Epithelial cell of prostate (primary cell): ENCODE measurements at places on chromosomes 12 and 14.

DNA sequence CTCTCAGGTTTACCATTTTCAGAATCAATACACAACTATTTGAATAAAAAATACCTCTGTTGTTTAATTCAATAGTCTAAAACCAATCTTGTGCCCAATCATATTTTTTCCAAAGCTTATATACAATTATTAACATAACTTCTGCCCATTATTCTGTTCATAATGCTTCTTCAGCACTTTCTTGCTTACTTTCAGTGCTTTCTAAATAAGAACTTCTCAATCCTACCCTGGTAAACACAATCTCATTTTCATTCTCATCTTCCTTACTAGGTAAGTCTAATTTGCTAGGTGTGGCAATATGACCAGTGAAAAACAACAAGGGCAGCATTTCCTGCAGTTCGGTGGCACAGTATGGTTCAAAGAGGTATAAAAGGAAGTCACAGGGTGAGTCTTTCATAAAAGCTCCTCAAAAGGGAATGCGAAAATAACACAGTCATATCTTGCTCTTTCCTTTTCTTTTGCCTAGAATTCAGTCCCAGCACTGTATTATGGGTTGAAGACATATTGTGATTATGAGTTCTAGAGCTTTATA lies 103.5 kb downstream of the FOXG1 start:
- no peak for DNase-seq

DNA sequence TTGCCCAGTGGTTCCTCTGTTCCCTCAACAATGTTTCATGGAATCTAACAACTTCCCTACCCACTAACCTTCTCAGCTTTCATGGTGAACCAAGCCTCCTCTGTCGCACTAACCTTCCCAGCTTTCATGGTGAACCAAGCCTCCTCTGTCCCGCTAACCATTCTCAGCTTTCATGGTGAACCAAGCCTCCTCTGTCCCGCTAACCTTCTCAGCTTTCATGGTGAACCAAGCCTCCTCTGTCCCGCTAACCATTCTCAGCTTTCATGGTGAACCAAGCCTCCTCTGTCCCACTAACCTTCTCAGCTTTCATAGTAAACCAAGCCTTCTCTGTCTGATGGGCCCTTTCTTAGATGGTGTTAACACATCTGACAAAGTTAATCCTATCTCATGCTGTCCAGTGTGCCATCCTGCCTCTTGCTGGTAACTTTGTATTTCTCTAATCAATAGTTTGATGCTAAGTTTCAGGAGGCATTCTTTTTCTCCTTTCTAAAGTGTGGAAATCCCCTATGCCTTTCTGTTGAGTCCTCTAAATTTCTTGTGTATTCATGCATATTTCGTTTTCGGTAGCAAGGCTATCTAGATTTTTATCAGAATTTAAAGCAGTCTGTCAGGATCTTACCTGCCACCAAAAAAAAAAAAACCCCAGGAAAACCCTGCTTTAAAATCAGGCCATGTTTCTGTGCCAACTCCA lies 26.8 kb upstream of the KCNK13 start:
- DNase-seq = no peak

DNA sequence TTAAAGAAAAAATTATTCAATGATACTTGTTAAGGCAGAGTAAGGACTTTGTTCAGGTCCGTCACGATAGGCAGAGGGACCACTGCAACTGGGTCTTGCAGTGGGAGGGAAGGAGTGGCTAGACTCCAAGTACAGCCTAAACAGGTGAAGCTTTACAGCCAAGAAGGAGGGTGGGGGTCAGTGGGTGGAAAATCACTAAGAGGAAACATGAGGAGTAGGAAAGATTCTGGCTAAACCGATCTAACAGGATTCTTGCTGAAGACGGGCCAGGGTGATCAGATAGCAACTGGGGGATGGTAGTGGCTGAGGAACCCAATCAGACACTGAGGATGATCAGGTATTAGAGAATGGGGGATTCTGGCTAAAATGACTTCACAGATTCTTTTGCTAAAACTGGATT lies 100.2 kb downstream of the TTC7B start:
- no peak for DNase-seq

DNA sequence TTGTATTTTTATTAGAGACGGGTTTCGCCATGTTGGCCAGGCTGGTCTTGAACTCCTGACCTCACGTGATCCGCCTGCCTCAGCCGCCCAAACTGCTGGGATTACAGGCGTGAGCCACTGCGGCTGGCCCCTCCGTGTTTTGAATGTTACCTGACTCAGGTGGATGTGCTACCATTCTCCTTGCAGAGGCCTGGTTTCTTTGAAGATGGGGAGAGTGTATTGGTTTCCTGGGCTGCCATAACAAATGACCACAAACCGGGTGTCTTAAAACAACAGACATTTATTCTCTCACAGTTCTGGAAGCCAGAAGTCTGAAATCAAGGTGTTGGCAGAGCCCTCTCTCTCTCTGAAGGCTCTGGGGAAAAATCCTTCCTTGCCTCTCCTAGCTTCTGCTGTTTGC lies 98.0 kb downstream of the IRF2BPL start:
- DNase-seq = no peak

DNA sequence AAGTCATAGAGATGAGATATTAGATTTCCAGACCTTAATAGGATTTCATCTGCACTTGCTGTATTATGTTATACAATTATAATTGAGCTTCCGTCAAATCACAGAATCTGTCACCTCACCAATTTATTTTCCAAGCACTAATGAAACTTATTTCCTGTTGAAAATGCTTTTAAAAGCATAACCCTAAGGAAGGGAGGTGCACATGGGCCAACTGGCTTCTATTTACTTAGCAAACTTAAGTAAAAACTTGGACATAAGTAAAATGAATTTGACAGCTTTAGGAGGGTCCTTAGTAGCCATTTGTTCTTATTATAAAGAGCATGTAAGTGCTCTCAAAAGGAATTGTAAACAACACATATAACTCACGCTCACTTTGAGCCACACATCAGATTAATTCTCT lies 462.2 kb upstream of the TMPO start:
- DNase-seq = no peak

DNA sequence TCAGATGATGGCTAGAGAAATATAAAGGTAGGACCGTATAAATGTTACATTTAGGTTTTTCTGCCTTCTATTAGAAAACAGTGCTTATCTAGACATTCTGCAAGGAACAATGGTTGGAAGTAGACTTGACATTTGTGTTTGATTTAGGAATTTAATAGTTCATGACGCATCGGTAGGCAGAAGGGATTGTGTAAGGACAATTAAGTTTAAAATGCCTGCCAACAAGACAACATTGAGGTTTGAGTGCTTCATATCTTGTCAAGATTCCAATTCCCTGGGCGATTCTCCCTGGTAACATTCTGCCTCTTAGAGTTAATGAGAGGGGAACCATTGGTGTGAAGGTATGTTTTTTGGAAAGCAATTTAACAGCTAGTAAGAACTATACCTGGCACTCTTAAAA lies 186.8 kb upstream of the RBM19 start:
- no peak for DNase-seq

DNA sequence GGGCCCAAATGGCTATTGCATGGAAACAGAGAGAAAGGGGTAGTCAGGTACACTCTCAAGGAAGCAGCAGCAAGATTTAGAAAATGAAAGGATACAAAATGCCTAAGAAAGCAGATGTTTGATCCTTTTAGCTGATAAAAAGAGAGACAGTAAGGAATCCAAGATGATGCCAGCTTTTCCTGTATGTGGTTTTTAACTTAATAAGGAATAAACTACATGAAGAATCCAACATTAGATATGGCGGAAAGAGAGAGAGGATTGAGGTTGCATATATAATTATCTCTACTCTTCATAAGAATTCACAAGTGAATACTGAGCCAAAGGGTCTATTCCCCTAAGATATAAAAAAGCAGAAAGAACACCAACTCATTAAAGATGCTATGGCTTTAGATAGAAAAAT lies 11.6 kb downstream of the TMED10 start:
- DNase-seq = no peak

DNA sequence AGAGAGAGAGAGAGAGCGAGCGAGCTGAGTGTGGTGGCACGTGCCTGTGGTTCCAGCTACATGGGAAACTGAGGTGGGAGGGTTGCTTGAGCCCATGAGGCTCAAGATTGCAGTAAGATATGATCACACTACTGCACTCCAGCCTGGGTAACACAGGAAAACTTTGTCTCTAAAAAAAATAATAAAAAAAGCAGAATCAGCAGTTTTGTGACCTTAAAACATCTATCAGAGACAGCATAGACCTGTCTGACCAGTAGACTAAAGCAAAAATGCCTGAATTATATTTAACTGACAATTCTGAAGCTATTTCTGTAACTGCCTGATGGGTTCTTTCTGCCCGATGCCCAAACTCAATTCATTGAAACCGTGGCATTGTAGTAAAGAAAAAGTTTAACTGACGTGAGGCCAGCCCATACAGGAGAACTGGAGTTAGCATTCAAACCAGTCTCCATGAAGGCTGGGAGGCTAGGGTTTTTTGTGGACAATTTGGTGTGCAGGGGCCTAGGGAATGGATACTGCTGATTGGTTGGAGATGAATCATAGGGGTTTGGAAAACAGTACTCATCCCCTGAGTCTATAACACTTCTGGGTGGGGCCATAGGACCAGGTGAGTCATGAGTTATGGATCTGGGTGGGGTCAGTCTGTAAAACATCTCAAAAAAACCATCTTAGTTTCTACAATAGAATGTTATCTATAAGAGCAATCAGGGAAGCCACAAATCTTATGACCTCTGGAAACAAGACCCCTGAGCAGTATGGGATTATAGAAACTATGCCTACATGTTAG lies 8.0 kb upstream of the RASSF8 start:
- no peak for DNase-seq

DNA sequence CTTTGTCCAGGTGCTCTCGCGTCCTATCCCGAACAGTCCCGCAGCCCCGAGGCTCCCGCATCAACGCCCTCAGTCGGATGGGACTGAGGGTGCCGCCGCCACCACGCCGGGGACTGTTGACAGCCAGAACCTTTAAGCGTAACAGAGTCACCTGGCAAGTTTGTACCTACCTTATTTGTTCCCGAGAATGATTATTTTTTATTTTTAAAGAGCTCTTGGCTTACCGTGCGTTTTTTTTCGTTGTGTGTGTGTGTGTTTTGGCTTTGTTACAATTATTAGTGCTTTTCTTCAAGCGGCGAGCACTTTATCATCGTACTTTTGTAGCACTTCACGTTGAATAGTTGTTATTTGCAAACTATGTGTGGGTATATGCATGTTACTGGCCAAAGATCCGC lies 463 bp downstream of the COA8 start:
- DNase-seq = no peak

- DNase-seq = no peak
Measured at GRCh38 chr14:101591582-101591981, 30.3 kb downstream of the DIO3 start.

- DNase-seq = no peak
Measured at GRCh38 chr14:51860164-51860824, at the start of gene GNG2. Gene GNG2 (plus strand): TSS chr14:51860612. CDS start chr14:51950679, 90,067 bp downstream.

GRCh38 chr12:19093218-19093617 lies 36.3 kb upstream of the PLEKHA5 start:
- no peak for DNase-seq

DNA sequence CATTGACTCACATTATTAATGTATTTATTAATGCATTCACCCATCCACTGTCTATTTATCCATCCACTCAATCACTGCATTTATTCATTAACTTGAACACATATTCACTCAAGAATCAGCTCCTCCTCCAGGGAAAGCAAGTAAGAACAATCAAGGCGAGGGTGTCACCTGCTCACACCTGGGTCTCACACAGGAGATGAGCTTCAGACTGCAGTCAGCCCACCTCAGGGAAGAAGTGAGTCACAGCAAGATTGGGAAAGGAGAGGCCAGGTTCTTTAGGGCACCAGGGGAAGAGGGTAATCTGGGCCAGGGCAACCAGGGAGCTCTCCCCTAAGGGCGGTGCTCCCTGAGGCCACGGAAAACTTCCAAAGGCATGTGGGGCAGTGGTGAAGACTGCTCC lies 367.3 kb downstream of the BCL11B start:
- no peak for DNase-seq

DNA sequence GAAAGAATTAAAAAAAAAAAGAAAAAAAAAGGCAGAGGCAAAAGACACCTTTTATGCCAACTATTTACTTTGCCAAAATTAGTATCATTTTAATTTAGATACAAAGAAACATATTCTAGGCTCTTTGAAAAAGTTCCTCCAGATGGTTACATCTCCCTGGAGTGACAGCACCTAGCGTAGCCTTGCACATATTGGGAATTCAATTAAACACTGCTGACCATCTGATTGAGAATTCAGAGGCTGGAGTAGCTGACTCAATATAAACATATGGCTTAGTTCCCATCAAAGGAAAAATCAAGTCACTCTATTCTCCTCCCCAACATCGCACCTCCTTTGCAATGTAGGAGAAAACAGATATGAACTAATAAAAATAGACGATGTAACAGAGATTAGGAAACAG lies 36.4 kb downstream of the ANKS1B start:
- DNase-seq = no peak

DNA sequence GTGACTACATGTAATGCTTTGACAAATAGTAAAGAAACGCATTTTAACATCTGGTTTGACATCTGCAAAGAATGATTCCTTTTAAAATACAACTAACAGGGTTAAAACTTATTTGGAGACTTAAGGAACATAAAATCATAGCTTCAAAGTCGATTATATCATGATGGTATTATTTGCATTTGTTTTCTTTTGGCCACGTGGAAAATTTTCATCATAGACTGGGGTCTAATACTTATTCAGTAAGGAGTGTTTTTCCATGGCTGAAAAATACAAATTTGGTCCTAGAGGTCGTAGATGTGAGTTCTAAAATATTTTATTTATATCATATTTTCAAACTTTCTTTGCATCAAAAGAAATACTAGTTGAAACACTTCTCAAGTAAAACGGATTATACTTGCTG lies 31.5 kb upstream of the LMNTD1 start:
- DNase-seq = no peak

- DNase-seq = no peak
Measured at GRCh38 chr12:26250801-26251200, 55.4 kb downstream of the SSPN start.

DNA sequence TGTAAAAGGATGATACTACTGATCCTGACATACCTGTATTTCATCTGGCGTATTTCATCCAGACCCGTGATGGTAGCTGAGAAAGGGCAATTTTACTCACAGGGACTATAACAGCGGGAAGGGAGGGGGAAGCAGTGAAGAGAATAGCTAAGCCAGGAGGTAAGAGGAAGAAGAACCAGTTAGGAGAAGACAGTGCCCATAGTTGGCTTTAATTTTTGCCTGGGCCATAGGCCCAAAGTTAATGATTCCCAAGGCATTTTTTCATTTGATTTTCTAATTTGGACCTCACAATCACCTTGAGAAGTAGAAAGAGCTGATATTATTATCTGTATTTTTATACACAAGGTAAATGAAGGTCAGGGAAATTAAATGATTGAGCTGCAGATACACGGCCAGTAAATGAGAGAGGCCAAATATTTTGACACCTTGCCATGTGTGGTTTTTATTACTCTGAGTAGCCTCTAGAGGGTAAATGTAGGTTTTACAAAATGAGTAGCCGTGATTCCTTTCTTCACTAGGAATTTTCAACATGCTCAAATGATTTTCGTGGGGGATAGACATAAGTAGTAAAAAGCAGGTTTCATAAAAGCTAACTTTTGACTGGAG lies 382.2 kb downstream of the FUT8 start:
- no peak for DNase-seq

DNA sequence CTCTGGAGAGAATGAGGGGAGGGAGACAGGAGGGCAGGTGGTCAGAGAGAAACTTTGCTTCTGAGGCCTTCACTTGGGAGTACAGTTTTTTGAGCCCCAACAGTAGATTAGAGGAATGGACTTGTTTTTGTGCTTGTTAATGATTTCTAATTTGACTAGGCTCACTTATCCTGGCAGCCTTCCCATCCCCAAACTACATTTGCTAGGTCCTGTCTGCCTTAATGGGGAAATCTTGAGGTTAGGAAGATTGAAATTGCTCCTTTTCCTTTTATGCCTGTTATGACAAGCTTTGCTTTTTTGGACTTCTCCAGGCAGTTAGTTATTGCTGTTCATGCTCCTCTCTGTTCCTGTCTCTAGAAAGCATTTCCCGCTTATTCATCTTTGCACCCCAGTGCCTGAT lies 37.7 kb downstream of the SYNE2 start:
- DNase-seq = no peak
